PC-9 (cell line): ENCODE measurements at places on chromosomes 12 and 14. TPM values are rescaled to one million over a fixed set of nuclear protein-coding genes. Genes with fewer than 3 reads are reported as not detected.

The KLRD1 gene
- total RNA-seq = 0.68 and 1.2 TPM in 2 replicates

The MYF6 gene
- not detected in 2 replicates for total RNA-seq

The MORN3 gene
- 1.8 and 2.9 TPM in 2 replicates for total RNA-seq

The PEBP1 gene
- total RNA-seq = 188 and 189 TPM in 2 replicates

The CDH24 gene
- 16.4 and 18.8 TPM in 2 replicates for total RNA-seq

The NTF3 gene
- total RNA-seq = not detected in 2 replicates

The KRT2 gene
- not detected in 2 replicates for total RNA-seq

DNA sequence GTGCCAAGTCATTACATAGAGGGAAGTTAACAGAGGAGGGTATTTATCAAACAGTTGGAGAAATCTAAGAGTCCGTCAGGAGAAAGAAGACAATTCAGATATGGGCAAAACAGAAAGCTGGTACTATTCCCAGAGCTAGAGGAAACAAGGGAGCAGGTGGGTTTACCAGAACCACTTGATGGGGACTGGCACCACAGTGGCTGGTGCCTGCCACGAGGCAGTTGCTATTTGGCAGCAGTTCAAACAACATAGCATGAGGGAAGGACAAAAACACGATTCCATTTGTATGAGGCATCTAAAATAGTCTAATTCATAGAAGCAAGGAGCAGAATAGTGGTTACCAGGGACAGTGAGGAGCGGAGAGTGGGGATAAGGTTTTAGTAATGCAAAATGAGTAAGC is 24.6 kb upstream of the KLRD1 start:
- no peak for DNase-seq

DNA sequence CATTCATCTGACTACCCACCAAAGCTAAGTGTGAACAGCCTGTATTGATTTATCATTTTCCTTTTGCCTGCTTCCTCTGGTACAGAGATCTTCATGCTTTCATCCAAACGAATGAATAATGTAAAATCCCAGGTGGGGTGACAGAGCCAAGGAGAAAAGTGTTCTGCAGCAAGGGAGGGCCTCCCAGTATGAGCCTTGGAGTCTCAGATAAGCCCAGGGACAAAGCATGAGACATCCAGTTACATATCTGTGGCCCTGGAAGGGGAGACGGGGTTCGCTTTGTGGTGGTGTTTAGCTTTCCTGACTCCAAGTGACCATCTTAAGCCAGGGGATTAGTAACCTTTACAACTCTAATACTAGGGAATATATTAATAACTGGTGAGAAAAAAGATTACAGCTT is 177.1 kb downstream of the ETV6 start:
- no peak for DNase-seq

DNA sequence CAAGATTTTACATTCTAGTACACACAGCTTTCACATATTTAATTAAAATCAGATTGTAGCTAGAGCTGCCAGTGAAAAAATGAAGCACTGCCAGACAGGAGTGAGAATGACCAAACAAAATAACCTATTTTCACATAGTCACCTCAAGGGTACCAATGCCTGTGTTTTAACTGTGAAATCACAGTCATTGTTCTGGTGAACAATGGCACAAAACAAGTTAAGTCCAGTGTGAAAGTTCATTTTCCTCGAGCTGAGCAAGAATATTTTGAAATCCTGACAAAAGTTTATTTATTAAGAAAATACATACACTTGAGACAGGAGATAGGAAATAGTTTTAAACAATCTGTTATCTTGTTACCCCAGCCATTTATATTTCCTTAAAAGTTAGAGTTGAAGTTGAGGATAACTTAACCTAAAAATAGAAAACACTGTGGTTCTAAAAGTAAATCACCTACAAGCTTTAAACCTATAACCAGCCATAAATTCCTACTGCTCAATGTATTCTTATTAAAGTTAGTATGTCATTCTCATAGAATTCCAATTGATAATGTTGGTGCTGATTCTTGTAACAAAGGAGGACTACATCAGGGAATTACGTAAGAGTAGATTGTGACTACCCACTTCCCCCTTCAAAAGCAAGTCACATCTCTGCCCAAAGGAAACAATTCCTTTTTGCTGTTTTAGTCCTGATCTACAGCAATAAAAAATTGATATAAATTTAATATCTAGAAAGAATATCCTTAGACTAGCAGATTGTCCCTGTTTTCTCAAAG is 15.9 kb downstream of the DENND5B start:
- no peak for DNase-seq

- DNase-seq = peak; percentile 8
These were observed 39.0 kb downstream of the DCAF4 start for GRCh38 chr14:72965249-72965648.

DNA sequence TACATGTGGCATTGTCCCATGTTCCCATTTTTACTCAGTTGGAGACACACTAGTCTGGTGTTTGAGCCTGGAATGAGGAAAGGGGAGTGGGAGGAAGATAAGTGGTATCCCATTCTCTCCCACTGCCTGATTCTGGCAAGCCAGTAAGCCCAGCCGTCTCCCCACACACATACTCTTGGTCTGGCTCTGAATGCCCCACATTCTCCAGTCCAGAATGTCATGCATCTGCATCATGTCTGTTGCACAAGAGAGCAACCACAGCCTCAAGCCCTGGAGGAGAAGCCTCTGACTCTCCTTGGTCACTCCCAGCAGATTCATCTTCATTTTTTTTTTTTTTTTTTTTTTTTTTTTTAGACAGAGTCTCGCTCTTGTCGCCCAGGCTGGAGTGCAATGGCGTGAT is 48.0 kb downstream of the DRAM1 start:
- DNase-seq = no peak

DNA sequence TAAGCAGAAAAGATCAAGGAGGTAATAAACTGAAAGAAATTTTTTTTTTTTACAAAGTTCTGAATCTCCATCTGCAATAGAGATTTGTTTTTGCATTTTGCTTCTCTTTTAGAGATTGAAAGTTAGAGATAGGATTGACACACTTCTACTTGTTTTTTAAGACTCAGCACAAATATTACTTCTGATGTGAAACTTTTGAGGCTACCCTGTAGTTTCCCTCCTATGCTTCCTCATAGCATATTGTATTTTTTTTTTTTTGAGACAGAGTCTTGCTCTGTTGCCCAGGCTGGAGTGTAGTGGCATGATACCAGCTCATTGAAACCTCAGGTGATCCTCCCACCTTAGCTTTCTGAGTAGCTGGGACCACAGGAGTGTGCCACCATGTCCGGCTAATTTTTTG is 32.1 kb upstream of the SGPP1 start:
- DNase-seq = no peak

DNA sequence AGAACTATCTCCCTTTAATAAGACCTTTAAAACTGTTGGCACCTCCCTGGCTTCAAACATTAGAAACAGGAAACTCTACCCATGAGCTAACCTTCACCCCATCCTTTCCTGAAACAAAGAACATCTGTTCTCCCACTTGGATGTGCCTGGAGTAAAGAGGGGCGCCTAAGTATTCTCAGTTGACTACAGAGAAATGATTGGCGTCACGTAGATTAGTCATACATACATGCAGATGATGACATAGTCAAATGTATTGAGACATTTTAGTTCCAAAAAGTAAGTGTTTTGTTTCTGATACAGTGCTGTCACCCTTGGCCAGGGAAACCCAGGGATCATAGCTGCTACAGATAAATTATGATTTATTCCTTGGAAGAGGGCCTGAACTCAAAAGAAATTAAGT is 260.0 kb upstream of the PLEKHG7 start:
- no peak for DNase-seq

GRCh38 chr12:69338936-69339335 is 9.2 kb upstream of the LYZ start:
- DNase-seq = no peak

DNA sequence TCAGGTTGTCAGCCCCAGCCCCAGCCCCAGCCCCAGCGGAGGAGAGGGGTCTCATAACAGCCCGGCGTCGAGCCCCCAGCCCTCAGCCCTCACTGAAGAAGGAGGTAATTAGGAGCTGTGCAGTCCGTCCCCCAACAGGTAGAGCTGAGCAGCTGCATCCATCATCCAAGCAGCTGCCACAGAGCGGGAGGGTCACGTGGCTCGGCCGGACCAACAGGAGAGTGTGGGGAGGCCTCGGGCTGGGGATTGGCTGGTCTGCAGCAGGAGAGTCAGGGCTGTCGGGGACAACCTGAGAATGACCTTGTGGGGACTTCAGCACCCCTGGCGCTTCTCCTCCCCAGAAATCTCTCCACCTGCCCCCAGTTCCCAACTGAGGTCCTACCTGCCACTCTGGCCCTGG is 29.6 kb downstream of the SMUG1 start:
- DNase-seq = no peak

GRCh38 chr14:100692859-100693558 is 33.7 kb upstream of the DLK1 start:
- peak; percentile 49 for DNase-seq

- no peak for DNase-seq
These were observed 41.6 kb downstream of the AKAP6 start for GRCh38 chr14:32370714-32371113.

- DNase-seq = no peak
These were observed 87.0 kb downstream of the DNAI7 start for GRCh38 chr12:25107920-25108319.

DNA sequence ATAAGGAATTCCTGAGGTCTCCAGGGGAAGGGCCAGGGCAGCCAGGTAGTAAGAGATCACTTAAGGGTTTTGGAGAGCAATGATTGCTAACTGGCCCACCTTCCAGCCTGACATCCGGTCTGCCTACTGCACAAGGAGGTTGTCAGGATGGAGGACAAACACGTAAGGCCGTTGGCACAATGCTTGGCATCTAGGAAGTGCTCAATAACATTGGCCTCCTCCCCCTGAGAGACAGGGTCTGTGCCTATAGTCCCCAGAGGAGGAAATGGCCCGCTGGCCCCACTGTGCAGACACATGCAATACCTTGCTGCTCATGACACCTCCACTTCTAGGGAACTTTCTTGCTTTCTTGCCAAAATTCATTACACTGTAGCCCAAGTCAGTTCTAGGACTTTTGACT is 73.2 kb downstream of the NTF3 start:
- DNase-seq = no peak

- DNase-seq = no peak
These were observed 953 bp downstream of the MAPK1IP1L start for GRCh38 chr14:55052269-55052930.

GRCh38 chr14:69263364-69263763 is 3.4 kb downstream of the GALNT16 start:
- DNase-seq = no peak

GRCh38 chr14:76491172-76491930 is 115.4 kb downstream of the ESRRB start:
- no peak for DNase-seq

DNA sequence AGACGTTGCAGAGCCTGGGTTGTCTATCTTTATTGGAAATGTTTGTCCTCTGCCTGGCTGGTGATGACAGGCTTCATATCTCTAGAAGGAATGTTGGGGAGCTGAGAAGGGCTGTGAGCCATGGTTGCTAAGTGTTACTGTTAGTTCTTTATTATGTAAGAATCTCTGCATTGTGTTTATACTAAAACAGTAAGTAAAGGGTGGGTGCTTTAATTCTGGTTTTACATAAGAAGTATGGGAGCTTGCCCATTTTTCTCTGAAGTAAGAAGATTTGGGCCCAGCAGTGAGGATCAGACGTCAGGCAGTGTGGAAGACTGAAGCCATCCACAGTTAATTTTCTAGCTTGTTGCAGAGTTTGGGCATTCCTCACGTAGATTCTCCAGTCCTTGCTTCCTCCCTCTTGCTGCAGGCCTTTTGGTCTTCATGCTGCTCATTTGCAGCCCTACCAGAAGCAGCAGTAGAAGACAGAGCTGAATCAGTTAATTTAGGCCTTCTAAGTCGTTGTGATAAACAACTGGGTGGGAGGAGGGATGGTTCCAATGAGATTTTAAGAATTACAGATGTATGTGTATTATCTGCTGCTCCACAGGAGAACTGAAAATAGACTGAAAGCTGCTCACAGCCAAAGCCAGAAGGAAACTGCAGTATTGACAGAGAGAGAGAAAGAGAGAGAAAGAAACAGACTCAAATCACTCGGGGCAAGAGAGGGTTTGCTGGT is 21.4 kb downstream of the WNT5B start:
- DNase-seq = no peak

DNA sequence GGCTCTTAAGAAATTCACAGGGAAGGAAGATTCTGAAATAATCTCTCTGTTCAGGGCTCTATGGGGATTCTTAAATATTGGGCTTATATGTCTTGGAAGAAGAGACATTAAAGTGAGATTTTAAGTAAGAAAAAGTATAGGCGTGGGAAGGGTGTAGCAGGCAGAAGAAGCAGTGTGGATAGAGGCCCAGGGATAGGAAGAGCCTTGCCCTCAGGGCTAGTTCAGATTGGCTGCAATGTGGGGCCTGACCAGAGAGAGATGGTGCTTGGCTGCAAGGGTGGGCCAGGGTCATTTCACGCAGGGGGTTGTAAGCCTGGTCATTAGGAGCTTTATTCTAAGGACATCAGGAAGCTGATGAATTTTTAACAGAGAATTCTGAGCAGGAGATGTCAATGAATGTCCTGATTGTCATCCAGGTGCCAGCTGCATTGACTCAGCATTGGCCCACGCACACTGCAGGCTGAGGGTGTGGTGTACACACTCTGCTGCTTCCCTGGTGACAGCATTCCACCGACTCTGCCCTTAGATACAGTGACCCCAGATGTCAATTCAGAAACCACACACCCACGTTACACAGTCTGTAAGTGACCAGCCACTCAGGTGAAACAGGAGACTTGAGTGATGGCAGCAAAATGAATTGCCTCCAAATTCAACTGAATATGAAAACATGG is 582.5 kb downstream of the NRXN3 start:
- no peak for DNase-seq

DNA sequence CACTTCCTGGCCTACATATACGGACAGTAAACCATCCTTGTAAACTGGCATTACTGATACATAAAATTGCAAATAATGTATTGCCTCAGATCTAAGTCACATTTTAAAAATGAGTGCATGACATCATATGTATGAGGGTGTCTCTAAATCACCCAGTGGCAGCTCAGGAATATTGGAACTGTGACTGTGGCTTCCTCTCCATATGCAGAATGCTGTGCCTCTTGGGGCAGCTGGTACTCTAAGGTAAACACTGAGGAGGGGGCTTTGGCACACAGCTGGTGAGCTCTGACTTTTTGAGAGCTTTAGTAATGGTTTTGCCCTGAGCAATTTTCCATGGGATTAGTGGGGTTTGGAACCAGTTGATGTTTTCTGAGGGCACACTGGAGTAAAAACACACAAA is 263.7 kb downstream of the BMP4 start:
- DNase-seq = no peak

GRCh38 chr12:30243426-30243825 is 452.2 kb downstream of the IPO8 start:
- DNase-seq = no peak

- no peak for DNase-seq
These were observed 301.8 kb upstream of the TMPO start for GRCh38 chr12:98213556-98213955.

- DNase-seq = no peak
These were observed 384.9 kb downstream of the SOX5 start for GRCh38 chr12:23564451-23565152.
